ENCODE measurements at places on chromosomes 11 and 22.

- no peak for DNase-seq
Measured at GRCh38 chr22:41766476-41766875, 34.0 kb upstream of the CCDC134 start.

DNA sequence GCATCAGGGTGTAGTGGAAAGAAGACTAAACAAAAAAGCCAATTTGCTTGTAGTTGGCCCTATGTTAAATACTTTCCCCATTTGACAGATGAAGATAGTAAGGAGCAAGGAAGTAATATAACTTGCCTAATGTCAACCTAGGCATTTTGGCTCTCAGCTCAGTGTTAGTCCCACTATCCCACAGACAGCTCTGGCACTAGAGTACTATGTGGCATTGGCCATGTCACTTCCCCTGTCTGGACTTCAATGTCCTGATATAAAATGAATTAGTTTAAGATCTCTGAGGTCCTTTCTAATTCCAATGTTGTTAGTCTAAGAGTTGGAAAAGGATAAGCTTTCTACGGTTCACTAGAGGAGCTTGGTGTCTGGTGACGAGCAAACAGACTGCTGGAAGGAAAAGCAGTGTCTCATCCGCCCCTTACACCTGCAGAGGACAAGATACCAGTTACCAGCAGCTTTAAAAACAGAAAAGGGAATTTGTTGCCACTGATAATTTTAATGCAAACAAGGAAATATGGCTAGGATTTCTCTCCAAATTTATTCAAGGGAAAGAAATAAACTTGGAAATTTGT is 92.5 kb downstream of the RELT start:
- no peak for DNase-seq

DNA sequence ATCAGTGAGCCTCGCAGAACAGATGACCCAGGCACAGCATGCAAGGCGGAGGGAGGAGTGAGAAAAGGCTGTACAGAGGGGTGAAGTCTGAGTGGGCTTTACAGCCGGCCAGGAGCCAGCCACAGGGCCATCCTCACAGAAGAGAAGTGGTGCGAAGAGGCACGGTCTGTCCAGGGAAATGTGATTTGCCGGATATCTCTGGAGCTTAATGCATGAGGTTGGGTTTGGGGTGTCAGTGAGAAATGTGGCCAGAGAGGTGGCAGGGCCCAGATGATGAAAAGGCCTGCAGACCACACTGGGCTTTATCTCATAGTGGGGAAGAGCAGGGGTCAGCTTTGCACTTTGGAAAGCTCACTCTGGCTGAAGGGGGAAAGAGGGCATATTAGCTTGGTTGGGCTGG is 255.2 kb downstream of the BUD13 start:
- no peak for DNase-seq

- DNase-seq: no peak
Measured at GRCh38 chr11:115959081-115959486, 454.9 kb upstream of the CADM1 start.

- no peak for DNase-seq
Measured at GRCh38 chr11:65871811-65872548, 620 bp downstream of the EFEMP2 start.

DNA sequence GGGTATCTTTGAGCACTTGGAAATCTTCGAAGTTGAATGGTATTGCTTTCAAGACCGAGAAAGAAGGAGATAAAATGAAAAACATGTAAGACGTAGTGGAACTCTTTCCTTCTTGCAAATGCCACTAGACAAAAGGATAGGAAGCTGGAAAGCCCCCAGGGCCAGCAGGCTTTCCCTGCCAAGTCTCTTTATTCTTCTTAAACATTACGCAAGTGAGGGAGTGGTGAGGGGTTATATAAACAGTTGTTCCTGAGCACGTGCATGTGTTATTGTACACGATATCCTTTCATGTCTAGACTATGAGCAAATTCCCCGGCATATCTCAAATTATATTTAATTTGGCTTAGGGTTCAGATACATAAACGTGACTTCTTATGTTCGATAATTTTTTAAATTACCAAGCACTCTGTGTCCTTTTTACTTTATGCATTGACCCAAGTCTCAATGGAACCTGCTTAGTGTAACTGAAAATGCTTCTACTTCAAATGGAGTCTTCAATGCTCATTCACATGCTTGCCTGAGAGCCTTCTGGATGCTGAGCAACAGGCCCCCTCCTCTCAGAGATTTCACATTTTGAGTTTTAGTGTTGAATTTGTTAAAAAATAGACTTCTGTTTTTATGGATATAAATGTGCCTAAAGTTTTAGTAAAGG is 59.0 kb downstream of the PPP2R1B start:
- DNase-seq: no peak

DNA sequence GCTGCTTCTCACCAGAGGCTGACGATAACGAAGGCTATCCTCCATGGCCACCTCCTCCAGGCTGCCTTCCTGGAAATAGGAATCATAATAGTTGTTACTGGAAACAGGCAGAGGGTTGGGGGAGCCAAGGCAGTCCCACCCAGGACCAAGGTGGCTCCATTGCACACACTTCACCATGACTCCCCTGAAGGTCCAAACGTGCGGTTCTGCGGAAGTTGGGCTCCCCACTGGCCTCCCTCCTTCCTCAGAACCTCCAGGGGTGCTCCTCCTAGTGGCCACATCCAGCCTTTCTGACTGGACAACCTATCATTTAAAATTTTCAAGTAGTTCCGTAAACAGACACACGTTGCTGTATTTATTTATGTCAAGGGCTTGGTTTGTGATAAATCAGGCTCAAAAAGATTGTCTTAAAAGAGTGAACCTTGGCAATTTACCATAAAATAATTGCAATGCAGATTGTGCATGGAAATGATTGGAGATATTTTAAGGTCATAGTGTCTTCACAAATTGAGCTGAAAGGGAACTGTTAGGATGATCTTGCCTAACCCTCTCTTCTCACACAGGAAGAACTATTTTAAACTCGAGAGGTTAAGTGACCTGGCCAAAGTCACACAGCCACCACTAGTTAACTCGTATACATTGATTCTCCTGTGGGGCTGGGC is 1.4 kb upstream of the TCN2 start:
- DNase-seq: peak; percentile 66

GRCh38 chr11:131186629-131187101 is 183.8 kb upstream of the NTM start:
- peak; percentile 46 for DNase-seq

- DNase-seq: no peak
Measured at GRCh38 chr11:126053415-126054286, 9.0 kb downstream of the CDON start.

All from NB4 (cell line).